Activated CD4-positive, alpha-beta T cell treated with anti-CD3 and anti-CD28 coated beads for 36 hours (primary cell): ENCODE measurements at places on chromosomes 4 and X.

DNA sequence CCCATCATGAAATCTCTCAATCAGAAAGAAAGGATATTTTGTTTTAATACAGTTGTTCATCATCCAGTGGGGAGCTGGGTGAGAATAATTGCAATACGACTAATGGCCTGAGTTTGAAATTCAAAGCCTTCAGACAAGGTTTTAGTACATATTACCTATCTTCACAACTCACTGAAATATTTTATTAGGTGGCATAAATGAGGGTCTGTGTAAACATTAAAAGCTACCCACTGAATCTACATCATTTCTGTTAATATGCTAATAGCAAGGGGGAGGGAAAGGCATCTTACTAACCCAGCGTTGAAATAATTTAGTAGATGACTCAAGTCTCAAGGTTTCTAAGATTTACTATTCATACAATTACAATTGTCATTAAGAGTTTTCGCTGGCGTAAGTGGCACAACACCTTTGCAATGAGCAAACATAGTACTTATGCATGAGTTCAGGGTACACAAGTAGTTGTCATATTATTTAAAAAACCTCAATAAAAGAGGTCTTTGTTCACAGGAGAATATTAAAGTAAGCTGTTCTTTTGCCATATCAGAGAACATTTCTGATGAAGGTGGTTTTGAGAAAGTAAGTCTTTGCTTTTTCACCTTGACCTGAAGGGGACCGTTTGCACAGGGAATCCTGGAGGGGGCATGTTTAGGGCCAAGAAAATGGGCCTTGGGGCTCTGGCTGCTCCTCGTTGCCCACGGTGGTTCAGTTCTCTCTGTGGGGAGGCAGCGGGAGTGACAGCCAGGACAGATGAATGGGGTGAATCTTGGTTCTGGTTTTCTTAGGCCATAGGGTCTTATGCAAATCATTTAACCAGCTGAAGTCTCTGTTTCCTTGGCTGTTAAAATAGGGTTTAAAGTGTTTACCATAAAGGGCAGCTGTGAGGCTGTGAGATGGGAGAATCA, 4.5 kb upstream of the RHOH start:
- DNase-seq = peak; percentile 35

- no peak for DNase-seq
Measured at GRCh38 chrX:65741823-65742222, 74.4 kb downstream of the MSN start.

DNA sequence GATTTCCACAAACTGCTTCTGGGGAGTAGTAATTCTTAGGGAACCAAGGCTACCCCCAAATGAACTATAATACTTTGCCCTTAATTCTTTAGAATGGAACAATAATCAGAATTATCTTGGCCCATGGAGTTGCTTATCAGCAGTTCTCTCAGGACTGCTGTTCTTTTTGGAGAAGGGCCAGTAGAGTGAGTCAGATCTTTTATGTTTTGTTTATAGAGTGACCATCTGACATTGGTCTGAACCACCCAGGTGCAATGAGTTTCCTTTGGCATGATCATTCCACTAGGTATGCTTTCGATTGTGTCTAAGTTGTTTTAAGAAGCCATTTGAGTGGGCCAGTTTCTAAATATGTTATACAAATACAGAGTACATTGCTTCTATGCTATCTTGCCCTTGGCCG, 31.8 kb downstream of the PRRG1 start:
- DNase-seq = no peak

- peak; percentile 70 for DNase-seq
Measured at GRCh38 chrX:150897421-150898320, 797 bp downstream of the CD99L2 start.

- DNase-seq = no peak
Measured at GRCh38 chr4:111362941-111363361, 740.1 kb upstream of the PITX2 start.

DNA sequence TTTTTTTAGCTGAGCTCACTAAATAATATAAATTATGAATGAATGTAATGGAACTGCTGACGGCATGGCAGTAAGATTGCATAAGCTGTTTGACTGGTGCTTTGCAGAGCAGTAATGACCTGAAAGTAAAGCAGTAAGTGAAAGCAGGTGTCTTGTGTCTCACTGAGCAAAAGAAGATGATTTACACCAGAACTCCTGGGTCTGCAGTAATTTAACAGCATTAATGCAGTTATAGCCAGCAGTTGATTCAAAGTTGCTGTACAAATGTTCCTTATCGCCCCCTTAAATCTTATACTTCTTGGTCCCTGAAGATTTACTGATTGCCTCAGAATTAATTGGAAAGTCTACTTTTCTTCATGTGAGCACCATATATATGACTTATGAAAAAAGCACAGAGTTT, 187.7 kb downstream of the DCTD start:
- no peak for DNase-seq

DNA sequence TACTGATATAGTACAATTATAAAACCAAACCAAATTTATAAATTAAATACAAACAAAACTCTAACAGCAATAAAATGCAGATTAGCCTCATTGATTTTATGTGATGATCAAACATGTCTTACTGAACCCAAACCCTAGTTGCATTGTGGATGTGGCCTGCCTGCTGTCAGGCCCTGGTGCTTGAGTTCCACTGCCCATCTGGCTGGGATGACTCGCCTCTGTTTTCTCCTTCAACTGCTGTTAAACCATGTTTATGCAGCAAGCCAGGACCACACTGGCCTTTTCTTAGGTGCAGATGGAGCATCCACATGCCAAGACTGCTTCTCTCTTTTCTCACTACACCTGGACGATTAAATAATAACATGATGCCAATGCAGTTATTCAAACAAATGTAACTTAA, 22.6 kb downstream of the NAP1L5 start:
- DNase-seq = no peak

DNA sequence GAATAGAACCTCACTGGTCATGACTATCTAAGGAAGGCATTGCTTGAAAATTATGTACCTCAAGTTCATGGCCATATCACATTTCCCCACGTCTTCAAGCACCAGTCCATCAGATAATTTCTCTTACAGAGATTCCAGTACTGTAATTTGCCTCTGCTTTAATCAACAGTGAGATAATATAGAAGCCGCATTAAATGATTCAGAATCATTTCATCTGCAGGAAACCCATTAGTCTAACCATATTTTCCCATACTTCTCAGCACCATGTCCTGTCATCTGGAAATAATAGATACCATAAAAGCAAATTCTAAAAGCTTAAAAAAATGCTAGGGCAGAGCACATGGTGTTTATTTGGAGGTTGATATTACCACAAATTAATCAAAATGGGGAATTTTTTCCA, 310.3 kb upstream of the SLIT2 start:
- DNase-seq = no peak

GRCh38 chr4:112717856-112718255, 80.9 kb downstream of the LARP7 start:
- no peak for DNase-seq

GRCh38 chr4:26484032-26484515, 6.2 kb downstream of the CCKAR start:
- no peak for DNase-seq

GRCh38 chr4:82031376-82031927, 342.3 kb downstream of the HNRNPD start:
- no peak for DNase-seq

GRCh38 chr4:55980725-55981124, 32.0 kb downstream of the CEP135 start:
- DNase-seq = no peak

DNA sequence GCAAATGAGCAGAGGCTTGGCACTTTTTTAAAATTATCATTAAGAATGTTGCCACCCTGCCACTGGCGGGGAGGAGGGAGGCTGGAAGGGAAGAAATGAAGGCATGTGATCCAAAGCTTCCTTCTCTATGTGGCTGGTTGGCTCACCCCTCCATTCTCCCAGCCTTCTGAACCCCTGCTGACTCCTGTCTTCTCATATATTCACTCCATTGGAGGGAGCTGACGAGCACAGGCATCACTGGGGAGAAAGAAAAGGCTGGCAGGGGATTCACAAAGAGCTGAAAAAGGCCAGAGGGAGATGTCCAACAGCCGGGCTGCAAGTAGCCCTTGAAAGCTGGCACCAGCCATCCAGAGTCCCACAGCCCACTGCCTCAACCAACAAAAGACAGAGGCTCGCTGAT, 495.6 kb downstream of the BCOR start:
- no peak for DNase-seq

DNA sequence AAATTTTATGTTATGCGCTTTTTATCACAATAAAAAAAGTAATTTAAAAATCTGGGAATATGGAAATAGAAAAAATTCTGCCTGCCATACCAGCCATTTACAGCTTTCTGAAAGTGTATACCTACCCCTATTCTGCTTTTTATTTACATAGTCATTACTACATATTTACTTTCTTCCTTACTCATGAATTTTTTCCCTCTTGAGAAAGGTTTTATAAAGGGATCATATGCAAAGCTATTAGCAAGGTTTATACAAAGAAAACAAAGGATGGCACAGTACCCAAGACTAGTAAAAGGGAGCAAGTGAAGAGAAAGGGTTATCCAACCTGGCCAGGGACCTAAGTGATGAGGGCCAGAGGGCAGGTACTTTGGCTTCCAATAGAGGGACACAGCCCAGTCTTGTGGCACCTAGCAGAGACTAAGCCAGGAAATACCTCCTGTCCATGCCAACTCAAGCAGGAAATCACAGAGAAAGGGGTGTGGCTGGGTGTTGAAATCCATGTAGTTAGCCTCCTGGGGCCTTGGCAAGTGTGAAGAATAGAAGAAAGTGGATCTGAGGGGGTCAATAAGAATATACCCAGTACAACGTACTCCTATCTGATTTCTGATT, 207.3 kb upstream of the VEGFC start:
- DNase-seq = no peak

GRCh38 chrX:69546417-69546816, 42.3 kb downstream of the NALF2 start:
- DNase-seq = no peak

DNA sequence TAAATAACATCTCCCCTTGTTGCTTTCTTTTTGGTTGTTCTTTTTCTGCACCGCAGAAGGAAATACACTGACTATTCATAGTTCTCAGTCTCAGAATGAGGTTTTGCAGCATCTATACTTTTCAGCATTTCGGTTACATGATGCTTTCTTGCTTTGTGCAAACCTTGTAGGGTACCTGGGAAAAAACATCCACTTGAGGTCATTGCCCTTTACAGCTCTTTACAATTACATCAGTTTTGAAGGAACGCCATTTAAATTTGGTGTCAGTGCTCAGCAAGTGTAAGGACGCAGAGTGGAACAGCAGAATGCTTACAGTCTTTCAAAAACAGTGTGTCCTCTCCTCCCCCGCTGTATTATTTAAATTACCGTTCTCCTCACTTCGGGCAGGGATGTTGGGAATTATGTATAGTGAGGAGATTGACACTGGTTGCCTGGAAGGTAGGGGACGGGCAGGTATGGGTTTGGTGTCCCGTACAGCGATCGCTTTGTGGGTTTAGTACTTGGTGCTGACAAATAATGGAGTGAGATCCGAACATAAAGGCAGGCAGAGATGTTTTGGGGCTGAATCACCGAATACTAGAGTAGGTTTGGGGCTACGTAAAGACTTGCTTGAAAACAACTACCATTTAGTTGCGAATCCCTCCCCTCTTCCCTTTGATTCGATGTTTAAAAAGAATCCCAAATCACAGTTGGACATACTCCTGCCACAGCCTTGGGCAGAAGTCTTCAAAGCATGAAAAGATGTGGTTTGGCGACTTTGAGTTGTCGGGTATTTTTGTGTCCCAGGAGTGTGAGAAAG, 2.0 kb upstream of the NKX3-2 start:
- no peak for DNase-seq

DNA sequence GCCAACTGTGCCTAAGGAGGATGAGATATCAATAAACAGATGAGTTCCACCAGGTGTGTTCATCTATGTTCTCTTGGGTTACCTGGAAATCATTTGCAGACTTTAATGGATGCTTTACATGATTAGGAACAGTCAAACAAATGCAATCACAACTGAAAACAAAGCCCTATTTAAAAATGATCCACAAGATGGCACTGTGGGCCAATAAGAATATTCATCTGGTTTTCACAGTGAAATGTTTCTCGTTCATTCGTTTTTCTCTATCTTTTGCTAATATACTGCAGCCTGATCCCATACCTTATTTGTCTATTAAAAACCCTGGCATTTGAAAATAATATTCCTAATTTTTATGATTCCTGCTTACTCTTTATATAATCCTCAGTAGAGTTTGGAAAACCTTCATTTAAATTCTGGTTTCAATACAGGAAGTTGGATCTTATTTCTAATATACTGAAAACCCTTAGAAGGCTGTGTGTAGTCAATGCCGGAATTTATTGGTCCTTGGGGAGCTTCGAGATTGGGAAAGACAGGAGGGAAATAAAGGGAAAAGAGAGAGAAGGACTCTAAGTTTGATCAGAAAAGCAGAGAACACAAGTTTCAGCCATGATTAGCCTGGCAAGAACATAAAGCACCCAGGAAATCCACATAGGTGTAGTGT, 63.8 kb upstream of the TAPT1 start:
- no peak for DNase-seq

- DNase-seq = no peak
Measured at GRCh38 chr4:80216100-80216761, 18.9 kb downstream of the PRDM8 start.

- DNase-seq = no peak
Measured at GRCh38 chrX:101676571-101676970, 16.9 kb upstream of the ARMCX2 start.

DNA sequence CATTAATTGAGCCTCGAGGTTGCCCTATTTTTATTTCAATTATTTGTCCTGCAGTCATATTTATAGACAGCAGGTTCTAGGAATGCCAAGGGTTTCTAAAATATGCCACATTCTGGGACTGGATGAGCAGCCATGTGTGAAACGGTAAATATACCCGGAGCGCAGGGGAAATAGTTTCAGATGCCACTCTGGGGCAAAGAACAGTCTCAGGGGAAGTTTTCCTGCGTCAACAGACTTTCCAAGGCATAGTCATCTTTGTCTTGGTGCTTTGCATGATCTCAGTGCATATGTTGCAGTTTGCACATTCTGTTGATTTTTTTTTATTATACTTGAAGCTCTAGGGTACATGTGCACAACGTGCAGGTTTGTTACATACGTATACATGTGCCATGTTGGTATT, 71.0 kb downstream of the GPAT3 start:
- no peak for DNase-seq

- no peak for DNase-seq
Measured at GRCh38 chr4:7557456-7557855, 122.7 kb upstream of the PSAPL1 start.

GRCh38 chr4:123556526-123556925, 159.9 kb downstream of the SPRY1 start:
- no peak for DNase-seq

DNA sequence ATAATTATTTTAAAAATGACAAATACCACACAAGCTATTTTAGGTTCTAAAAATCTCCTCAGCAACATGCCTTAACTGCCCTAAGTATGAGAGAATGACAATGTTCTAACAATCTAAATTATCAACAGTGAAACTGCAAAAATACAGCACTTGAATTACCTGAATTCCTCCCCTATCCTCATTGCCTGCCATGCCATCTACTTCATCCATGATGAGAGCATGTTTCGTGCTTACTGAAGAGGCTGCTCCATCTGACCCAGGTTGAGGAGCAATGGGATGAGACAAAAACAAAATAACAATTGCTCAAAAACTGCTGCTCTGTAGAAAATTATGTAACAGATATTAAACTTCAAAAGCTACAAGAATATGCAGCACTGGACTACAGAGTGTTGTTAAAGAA, 63.3 kb downstream of the RFC1 start:
- DNase-seq = no peak
